ENCODE measurements at places on chromosomes 16 and 17. TPM values are rescaled to one million over a fixed set of nuclear protein-coding genes. Genes with fewer than 3 reads are reported as not detected.

The ENO3 gene
- 174 TPM for total RNA-seq

The TBC1D3D gene
- 5.3 TPM for total RNA-seq

The OR2C1 gene
- total RNA-seq, result 0.99 TPM

The SYCE1L gene
- total RNA-seq, result 6.0 TPM

The KRTAP4-6 gene
- total RNA-seq, result not detected

The AXIN2 gene
- total RNA-seq, result 21.7 TPM

The SLC38A7 gene
- total RNA-seq, result 20.1 TPM

The SHBG gene
- total RNA-seq, result 1.3 TPM

The CDRT4 gene
- total RNA-seq, result 6.7 TPM

The PRSS33 gene
- 2.9 TPM for total RNA-seq

The KREMEN2 gene
- 1.6 TPM for total RNA-seq

The PRR35 gene
- 2.0 TPM for total RNA-seq

The PIRT gene
- total RNA-seq, result 1.3 TPM

The RASD1 gene
- 66.0 TPM for total RNA-seq

The CRYM gene
- total RNA-seq, result 58.2 TPM

The ZACN gene
- total RNA-seq, result not detected

The ABCA9 gene
- 12.8 TPM for total RNA-seq

The GPRC5C gene
- 23.6 TPM for total RNA-seq

The EVPL gene
- total RNA-seq, result 5.5 TPM

The OR4D1 gene
- not detected for total RNA-seq

The ZNF232 gene
- total RNA-seq, result 11.9 TPM

The CD300LG gene
- 0.38 TPM for total RNA-seq

The SGCA gene
- 13.5 TPM for total RNA-seq

The ZG16 gene
- total RNA-seq, result not detected

The GPS1 gene
- total RNA-seq, result 120 TPM

The SEZ6 gene
- 21.8 TPM for total RNA-seq

The C17orf67 gene
- total RNA-seq, result 1.8 TPM

The TP53TG3 gene
- total RNA-seq, result not detected

The DBNDD1 gene
- total RNA-seq, result 18.1 TPM

The CPHXL gene
- not detected for total RNA-seq

The TMEM235 gene
- total RNA-seq, result 1.8 TPM

The MMP25 gene
- 2.1 TPM for total RNA-seq

The NPIPB13 gene
- not detected for total RNA-seq

The CNGB1 gene
- 50.7 TPM for total RNA-seq

The USP7 gene
- 130 TPM for total RNA-seq

The GRIN2A gene
- 4.3 TPM for total RNA-seq

The CCDC43 gene
- 34.0 TPM for total RNA-seq

The JPH3 gene
- 12.0 TPM for total RNA-seq

The NEK8 gene
- total RNA-seq, result 3.1 TPM

The TBC1D3I gene
- total RNA-seq, result not detected
